ENCODE measurements at places on chromosomes 2 and 18.

DNA sequence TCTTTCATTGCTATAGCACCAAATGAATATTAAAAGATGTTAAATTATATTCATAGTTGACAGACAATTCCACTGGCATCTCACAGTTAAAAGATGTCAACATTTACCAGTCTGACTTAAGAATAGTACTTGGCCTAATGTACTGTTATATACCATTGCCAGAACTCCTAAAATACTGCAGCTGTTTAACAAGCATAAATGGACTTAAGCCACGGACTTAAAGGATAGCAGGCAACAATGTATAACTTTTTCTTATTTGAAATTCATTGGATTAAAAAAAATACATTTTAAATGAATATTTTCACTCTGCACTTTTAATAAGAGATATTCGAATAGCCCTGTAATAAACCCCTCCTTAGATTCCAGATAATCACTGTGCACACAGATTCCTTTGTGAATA lies 3.8 kb downstream of the TCF4 start:
- H3K27me3 ChIP-seq: no peaks in the 10 kb centered on the region
- peaks cover 7% of the 10 kb centered on the region for H3K36me3 ChIP-seq
- H3K4me3 ChIP-seq: no peak overlapping the region
- H3K4me1 ChIP-seq: peaks cover 27% of the 10 kb centered on the region

GRCh38 chr2:13651684-13652131 lies 935.0 kb downstream of the TRIB2 start:
- no peaks in the 10 kb centered on the region for H3K36me3 ChIP-seq
- H3K4me3 ChIP-seq: no peak overlapping the region
- DNase-seq: no peak
- H3K27ac ChIP-seq: no peak overlapping the region
- H3K4me1 ChIP-seq: no peaks in the 10 kb centered on the region

DNA sequence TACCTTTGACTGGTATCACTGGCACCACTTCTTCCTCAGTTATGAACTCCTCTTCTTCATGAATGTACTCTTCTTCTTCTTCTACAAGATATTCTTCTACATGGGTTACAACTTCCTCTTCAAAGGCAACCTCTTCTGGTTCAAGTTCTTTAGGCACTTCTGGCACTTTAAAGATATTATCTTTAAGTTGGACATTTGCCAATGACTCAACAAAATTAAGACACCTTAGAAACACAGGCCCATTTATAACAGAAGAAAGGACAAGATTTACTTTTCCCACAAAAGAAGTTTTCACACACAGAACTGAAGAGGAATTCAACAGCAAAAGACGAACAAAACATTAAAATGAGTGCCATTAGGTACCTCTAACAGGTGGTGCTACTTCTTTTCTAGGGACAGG lies 127.3 kb downstream of the TTN start:
- H3K4me1 ChIP-seq: no peaks in the 10 kb centered on the region
- no peak overlapping the region for H3K4me3 ChIP-seq
- H3K36me3 ChIP-seq: no peaks in the 10 kb centered on the region
- H3K27ac ChIP-seq: no peak overlapping the region
- no peaks in the 10 kb centered on the region for H3K27me3 ChIP-seq

- H3K4me1 ChIP-seq: no peaks in the 10 kb centered on the region
- H3K27me3 ChIP-seq: no peaks in the 10 kb centered on the region
- H3K36me3 ChIP-seq: no peaks in the 10 kb centered on the region
- DNase-seq: no peak
- H3K4me3 ChIP-seq: no peak overlapping the region
Observed at GRCh38 chr2:155235710-155236109, 537.2 kb downstream of the KCNJ3 start.

DNA sequence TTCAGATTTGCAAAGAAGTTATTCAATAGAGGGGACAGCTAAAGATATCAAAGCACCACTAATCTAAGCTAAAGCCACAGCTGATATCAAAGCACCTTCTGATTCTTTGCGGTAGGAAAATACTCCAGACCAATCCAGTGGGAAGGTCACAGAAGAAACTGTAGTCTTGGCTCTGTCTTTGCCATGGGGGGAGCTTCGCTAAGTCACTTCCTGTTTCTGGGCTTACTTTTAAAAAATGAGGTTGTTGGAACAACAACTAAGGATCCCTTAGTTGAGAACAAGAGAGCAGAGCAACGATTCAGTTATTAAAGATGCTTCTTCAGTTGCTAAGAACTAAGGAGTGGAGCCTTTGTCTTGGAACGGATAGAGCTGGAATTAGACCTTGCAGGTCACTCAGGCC lies 12.2 kb downstream of the LPIN1 start:
- H3K36me3 ChIP-seq: no peaks in the 10 kb centered on the region
- no peak overlapping the region for H3K4me3 ChIP-seq
- H3K27me3 ChIP-seq: no peaks in the 10 kb centered on the region
- H3K27ac ChIP-seq: no peak overlapping the region
- H3K4me1 ChIP-seq: peaks cover 6% of the 10 kb centered on the region
